Omental fat pad (tissue), 4 donors: ENCODE measurements at places on chromosomes 5 and 9. TPM values are rescaled to one million over a fixed set of nuclear protein-coding genes. Genes with fewer than 3 reads are reported as not detected.

GRCh38 chr5:72313141-72313540 lies 6.9 kb downstream of the MRPS27 start:
- no peak for DNase-seq

DNA sequence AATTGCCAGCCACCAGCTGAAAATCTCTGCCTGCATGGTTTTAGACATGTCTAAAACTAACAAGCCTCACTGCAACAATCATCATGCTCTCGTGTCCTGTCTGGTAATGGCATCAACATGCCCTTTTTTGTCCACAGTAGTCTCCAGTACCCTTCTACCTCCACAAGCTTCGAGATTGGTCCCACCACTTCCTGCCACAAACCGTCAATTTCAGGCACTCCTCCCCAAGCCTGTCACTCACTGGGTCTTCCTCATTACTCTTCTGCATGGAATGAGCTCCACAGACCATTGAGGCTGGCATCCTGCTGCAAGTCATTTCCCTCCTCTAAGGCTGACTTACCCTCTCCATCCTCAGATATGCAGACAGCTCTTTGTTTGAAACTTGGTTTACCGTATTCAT lies 9.0 kb downstream of the LPAR1 start:
- no peak for DNase-seq

- no peak for DNase-seq
Observed at GRCh38 chr5:168114444-168115017, 176.9 kb upstream of the WWC1 start.

GRCh38 chr5:139251695-139252288 lies 41.7 kb upstream of the MATR3 start:
- no peak for DNase-seq

- no peak for DNase-seq
Observed at GRCh38 chr5:88660264-88660946, 222.6 kb downstream of the MEF2C start.

DNA sequence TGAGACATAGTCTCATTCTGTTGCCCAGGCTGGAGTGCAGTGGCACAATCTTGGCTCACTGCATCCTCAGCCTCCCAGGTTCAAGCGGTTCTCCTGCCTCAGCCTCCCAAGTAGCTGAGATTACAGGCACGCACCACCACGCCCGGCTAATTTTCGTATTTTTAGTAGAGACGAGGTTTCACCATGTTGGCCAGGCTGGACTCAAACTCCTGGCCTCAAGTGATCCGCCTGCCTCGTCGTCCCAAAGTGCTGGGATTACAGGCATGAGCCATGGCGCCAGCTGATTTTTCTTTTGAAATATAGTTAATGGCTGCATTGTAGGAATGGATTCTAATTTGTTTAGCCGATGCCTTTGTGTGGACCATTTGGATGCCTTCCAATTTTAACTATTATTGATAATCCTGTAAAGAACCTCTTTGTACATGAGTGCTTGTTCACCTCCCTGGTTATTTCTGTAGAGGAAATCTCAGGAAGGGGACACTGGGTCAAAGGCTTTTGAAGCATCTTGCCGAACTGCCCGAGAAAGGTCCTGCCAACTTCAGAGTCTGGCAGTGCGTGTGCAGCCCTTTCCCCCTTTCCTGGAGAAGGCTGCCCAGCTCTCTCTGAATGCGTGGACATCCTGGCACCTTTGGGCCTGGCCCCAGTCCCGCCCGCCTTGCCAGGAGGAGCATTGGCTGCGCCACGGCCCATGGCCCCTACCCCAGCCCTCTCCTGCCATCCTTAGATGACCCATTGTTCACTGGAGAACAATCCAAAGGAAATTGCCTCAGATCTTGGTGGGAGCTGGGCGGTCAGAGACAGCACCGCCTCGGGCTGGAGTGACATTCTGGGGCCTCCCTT lies 8.9 kb upstream of the NUP214 start:
- DNase-seq = no peak

DNA sequence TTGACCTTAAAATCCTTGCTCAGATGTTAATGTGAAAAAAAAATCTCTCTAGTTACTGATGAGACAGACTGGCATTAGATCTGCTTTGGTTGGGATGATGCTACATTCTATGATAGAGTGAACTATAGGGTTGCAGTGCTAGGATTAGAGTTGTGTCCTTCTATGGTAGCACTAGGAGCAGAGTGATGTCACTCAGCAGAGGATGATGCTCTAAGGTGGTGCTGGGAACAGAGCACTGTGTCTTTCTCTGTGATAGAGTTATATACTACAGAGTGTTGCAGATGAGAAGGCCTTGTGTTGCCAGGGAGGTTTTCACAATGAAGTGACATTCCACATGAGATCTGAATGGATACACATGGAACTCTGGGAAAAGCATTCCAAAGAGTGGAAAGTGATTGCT lies 462.3 kb downstream of the CDH12 start:
- DNase-seq = no peak

- DNase-seq = no peak
Observed at GRCh38 chr5:94481059-94481458, 137.3 kb downstream of the KIAA0825 start.

DNA sequence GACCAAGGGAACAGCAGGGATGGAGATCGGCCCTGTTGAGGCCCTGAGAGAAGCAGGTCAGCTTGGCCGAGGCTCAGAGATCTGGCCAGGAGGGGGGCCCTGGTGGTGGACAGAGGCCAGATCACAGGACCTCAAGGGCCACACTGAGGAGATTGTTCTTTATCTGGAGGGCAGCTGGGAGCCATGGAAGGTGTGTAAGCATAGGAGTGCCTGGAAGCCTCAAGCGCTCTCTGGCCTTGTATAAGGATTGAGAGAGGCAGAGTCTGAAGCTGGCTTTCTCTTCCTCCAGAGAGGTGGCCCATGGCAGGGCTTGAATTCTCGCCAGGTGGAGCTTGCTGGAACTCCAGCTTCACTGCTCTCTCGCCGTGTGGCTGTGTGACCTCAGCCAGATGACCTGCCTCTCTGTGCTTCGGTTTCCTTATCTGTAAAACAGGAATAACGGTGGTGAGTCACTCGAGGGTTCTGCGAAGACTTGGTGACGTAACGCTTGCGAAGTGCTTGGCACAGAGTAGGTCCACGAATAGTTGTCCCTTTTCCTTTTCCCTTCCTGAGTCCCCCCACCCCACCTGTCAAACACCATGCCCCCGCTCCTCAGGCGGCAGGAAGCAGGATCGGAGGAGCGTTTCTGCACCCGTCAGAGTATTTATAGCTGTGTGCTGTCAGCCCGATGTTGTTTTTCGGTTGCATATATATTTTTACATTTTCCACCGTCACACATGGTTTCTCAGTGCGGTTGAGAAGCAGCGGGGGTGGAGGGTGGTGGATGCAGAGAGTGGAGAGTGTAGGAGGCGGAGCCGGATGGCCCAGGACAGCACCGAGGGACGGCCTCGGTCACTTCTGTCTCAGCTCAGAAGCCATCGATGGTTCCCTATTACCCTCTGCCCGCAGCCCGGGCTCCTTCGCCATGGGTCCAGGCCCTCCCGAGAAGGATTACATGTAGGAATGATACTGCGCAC lies 17.0 kb upstream of the CRB2 start:
- no peak for DNase-seq

GRCh38 chr5:137619191-137619870 lies 116.6 kb downstream of the KLHL3 start:
- no peak for DNase-seq

- DNase-seq = no peak
Observed at GRCh38 chr5:177368869-177369644, 11.3 kb downstream of the RGS14 start.

GRCh38 chr9:8652255-8652654 lies 852.7 kb upstream of the DMAC1 start:
- no peak for DNase-seq

- no peak for DNase-seq
Observed at GRCh38 chr5:43514025-43514424, 923 bp downstream of the C5orf34 start.

DNA sequence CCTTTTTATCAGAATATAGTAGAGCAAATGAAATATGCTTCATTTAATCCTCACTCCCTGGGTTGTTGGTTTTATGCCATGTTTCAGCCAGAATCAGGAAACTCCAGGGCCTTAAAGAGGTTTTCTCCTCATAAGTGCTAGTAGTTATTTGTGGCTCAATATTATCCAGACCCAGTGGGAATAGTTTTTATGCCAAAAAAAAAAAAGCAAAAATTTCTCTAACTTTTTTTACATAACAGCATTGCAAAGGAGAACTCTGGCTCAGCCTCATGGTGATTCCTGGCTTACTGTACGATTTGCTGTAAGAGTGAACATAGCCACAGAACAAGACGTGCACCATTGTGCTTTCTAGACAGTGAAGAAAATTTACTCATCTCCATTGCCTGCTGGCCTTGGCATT lies 232.5 kb downstream of the PJA2 start:
- no peak for DNase-seq

DNA sequence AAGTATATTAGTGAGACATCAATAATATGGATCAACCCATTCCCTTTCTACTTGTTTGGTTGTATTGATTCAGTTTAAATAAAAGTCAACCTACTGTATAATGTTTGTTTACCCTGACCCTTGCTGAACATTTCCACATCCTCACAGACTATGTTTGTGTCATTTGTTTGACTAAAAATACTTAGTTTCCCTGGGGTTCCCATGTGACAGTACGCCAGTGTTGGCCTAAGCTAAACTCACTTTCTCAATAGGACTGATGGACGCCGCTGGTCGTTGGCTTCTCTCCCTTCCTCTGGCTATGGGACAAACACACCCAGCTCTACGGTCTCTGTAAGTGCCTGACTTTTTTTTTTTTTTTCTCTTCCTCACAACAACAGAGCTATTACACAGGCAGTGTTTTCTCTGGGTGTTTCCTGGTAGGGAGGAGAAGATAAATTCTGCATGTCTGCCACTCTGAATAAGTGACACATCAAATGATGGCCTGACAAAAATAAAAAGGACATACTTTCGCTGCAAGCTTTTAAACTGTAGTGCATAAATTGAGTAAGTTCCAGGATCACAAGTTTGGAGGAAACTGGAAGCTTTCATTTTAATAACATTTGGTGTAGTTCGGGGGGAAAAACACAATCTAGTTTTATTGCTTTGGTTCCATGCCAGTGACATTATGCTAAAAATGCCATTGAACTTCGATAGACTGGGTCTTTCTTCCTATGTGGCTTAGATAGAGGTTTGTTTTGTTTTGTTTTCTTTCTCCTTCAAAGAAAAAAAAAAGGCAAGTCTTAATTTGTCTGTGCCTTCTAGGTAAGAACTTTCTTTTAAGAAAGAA lies 101.0 kb downstream of the CD180 start:
- no peak for DNase-seq

GRCh38 chr9:117720555-117720954 lies 16.4 kb downstream of the TLR4 start:
- DNase-seq = no peak

DNA sequence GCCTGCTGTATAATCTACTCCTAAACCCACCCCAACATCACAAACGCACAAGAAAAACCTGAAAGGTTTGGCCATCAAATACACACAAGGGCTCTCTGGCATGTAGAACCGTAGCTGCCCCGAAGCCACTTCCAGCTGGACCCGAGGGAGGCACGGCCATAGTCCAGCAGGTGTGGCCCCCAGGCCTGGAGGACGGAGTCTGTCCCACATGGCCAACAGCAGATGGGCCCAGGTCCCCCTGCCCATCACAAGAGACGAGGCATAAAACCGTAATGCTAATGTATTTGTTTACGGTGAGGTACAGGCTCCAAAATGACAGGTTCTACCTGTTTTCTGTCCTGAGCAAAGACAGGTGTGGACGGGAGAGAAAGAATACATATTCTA lies 234.2 kb downstream of the SYK start:
- DNase-seq = no peak

DNA sequence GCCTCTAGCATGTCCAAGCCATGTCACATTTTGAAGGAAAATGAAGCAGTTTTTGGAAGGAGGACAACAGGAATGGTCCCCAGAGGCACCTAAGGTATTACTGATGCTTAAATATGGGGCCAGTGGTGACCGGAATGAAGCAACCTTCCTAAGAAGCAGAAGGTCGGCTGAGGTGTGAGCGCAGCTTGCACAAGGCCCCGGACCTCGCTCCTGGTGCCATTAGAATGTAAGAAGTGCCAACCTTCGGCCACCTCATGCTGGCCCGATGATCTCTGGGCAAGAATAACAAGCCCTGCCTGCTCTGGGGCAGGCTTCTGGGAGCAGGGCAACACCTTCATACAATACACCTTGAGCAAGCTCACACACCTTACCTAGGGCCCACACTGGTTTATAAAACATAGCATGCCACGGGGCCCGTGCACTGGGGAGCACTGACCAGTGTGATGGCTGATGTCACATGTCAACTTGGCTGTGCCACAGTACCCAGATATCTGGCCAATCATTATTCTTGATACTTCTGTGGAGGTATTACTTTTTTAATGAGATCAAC lies 21.9 kb downstream of the SEMA4D start:
- DNase-seq = no peak

- DNase-seq = no peak
Observed at GRCh38 chr5:150398722-150399523, 13.8 kb downstream of the CD74 start.

GRCh38 chr5:82405618-82406204 lies 127.6 kb upstream of the RPS23 start:
- DNase-seq = no peak

- DNase-seq = no peak
Observed at GRCh38 chr5:6483880-6484382, 35.3 kb downstream of the UBE2QL1 start.

DNA sequence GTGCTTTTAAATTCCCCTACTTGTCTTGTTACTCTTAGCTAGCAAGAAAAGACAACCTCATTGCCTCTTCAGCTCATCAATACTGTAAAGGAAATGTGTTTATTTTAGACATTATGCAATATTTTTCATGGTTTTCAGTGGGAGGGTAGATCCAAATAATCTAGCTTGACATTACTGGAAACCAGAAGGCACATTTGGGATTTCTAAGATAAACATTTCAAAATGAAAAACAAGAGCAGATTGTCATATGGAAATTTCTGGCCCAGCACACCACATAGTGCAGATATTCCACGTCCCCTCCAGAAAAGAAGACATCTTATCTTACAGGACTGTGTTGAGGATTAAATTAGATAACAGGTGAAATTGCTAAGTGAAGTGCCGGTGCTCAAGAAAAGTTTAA lies 296.9 kb downstream of the MSX2 start:
- DNase-seq = no peak

GRCh38 chr9:84229191-84229590 lies 111.4 kb downstream of the SLC28A3 start:
- DNase-seq = no peak

DNA sequence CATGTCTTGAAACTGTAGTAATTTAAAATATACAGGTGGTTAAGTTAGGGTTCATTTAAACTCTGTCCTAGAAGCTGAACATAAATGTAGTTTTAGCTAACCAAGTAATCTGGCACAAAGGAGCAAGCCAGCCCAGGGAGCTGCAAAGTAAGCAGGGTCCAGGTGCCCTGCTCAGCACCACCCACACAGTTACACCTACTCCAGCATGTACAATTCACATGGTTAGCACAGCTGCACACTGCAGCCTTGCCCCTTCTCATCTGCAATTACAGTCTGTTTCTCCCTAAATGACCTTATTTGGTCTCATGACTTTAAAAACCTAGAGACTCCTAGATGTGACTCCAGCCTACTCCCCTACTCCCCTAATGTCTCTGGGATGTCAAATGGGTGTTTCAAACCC lies 128.4 kb downstream of the EPB41L4A start:
- no peak for DNase-seq

- no peak for DNase-seq
Observed at GRCh38 chr5:102959055-102959454, 160.9 kb downstream of the GIN1 start.

Gene PCDHGB2
- 2.5 TPM for total RNA-seq

Gene SMIM27
- 4.2 TPM for total RNA-seq

Gene SH3RF2
- total RNA-seq = 0.65 TPM

Gene SNX18
- total RNA-seq = 24.7 TPM

Gene RANBP17
- total RNA-seq = 4.0 TPM

Gene TMEM171
- not detected for total RNA-seq

Gene TRAF1
- 9.0 TPM for total RNA-seq

Gene ZNF474
- total RNA-seq = 0.24 TPM

Gene KLHL9
- total RNA-seq = 17.7 TPM
